ENCODE measurements at places on chromosomes 16 and 17.

DNA sequence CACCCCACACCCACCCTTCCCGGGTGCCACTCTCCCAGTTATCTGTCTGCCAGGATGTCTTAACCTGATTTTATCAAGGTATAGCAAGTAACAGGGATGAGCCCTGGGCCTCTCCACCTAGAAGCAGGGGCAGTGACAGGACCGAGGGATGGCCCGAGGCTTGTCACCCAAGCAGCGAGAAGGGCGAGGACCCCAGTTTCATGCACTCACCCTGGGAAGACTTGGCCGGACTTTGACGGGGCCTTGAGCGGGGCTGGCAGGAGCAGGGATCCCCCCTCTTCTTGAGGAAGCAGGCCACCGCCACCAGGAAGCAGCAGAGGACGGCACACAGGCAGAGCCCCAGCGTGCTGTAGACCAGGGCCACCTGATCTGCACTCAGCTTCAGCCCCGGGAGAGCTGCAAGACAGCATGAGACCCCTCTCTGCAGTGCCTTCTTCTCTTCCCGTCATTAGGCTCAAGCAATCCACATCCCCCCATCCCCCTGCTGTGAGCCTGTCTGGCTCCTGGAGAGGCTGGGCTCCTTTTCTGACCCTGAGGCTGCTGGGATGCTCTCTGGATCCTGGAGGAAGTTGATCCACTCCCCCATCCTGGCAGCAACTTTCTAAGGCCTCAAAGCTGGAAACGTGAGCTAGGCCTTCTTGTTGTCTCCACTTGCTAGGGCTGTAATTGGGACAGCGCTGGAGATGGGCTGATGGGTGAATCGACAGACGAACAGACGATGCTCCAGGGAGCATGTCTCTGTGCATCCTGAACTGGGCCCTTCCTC lies 31.6 kb downstream of the TNFRSF13B start:
- peak; percentile 47 for DNase-seq

DNA sequence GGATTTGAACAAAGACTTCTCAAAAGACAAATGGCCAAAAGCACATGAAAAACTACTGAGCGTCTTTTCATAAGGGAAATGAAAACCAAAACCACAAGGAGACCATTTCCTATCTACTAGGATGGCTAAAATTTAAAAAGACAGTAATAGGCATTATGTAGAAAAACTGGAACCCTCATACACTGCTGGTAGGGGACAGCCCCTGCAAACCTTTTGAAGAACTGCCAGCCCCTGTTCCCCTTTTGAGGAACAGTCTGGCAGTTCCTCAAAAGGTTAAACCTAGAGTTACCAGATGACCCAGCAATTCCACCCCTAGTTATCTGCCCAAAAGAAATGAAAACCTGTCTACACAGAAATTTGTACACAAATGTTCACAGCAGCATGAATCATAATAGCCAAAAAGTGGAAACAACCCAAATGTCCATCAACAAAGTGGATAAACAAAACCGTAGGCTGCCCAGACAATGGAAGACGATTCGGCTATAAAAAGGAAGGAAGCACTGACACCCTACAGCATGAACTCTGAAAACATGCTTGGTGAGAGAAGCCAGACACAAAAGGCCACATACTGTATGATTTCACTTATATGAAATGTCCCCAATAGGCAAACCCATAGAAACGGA lies 22.9 kb downstream of the CDIP1 start:
- no peak for DNase-seq

- DNase-seq, result no peak
Measured at GRCh38 chr17:74859459-74860228, at the start of gene GRIN2C. TSS of gene GRIN2C (minus strand) at chr17:74859885. CDS start at chr17:74855092, 4,793 bp downstream.

GRCh38 chr17:2637422-2637821 lies 44.0 kb downstream of the PAFAH1B1 start:
- no peak for DNase-seq

GRCh38 chr16:21584817-21585216 lies 14.6 kb upstream of the METTL9 start:
- DNase-seq, result no peak

DNA sequence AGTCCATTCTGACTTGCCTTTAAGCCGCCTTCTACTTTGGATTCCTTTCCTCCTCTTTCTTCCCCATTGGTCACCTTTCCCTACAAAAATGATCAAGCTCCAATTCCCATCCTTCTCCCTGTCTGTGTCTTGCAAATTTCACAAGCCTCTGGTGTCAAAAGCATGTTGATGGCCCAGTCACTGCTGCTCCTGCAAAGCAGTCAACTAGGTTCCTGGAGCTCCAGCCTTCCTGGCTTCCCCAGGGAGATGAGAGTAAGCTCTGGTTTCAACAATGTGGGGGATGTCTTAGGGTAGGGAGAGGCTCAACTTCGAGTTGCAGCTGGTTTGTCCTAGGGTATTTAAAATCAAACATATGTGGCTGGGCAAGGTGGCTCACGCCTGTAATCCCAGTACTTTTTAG lies 36.1 kb upstream of the HELZ start:
- no peak for DNase-seq

- DNase-seq, result no peak
Measured at GRCh38 chr17:12808723-12809122, 19.4 kb downstream of the ARHGAP44 start.

GRCh38 chr17:10177913-10178505 lies 20.4 kb downstream of the GAS7 start:
- DNase-seq, result peak; percentile 76

- DNase-seq, result peak; percentile 78
Measured at GRCh38 chr16:88737298-88738150, 31.2 kb downstream of the CTU2 start.

DNA sequence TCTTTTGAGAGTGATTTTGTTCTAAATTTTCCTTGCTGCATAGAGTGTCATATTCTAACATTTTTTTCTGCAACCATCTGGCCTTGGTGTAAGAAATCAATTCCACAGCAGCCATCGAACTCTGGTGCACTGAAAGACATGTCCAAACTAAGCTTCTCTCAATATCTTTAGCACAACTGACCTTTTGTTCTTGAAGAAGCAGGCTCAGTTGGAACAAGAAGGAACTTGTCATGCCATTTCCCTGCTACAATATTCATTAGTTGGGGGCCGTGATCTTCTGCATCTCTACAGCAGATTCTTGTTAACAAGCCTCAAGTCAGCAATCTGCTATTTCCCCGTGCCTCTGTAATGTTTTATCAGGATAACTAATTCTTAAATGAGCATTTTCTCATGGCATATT lies 1305.6 kb downstream of the CDH11 start:
- peak; percentile 1 for DNase-seq

GRCh38 chr17:57243171-57243622 lies 13.1 kb upstream of the MSI2 start:
- no peak for DNase-seq

Data from muscle of back (tissue), 13 donors.